T-helper 17 cell (primary cell): ENCODE measurements at places on chromosomes 4 and X.

GRCh38 chrX:68936608-68937007 lies 107.8 kb downstream of the EFNB1 start:
- DNase-seq = no peak

GRCh38 chr4:101604976-101605375 lies 185.6 kb upstream of the BANK1 start:
- no peak for DNase-seq

GRCh38 chr4:74374561-74375327 lies 9.8 kb downstream of the EREG start:
- DNase-seq = no peak

DNA sequence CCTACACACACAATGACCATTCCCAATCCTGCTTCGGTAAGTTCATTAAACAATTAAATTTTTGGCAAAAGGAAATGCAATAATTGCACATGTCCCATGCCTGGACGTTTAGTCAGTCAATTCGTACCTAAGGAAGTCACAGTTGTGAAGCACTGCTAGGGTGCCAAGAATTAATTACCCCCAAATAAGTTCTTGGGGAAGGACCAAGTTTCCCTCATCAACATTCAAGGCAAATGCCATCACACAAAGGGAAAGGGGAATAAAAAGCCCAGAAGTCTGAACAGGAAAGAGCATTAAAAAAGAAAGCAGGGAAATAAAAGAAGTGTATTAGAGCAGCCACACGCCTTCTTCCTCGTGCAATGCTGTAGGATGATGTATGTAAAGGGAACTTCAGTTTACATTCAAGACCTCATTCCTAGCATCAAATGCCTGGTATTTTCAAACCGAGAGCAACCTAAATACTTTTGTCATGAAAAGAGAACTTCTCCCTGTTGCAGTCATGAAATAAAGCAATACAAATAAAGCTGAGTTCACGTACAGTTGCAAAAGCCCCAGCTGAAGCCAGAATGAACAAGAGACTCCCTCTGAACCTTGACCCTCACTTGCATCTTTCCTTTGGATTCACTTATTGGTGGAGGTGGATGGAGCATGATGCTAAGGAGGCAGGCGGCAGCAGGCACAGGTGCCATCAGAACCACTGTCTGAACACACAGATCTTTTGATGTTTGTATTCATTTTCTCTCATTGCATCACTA lies 124.0 kb upstream of the PPARGC1A start:
- no peak for DNase-seq

DNA sequence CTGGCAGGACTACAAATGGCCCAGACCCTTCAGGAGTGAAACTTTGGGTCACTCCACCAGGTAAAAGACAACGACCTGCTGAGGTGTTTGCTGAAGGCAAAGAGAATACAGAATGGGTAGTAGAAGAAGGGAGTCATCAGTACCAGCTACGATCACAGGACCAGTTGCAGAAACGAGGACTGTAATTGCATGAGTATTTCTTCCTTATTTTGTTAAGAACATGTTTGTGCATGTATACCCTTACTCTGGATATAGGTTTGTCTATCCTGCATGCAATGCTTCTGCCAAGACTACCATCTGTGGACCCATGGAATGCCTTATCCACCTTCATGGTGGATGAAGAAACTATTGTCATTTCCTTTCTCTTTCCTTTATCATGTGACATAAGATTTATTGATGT lies 48.1 kb upstream of the BCLAF3 start:
- no peak for DNase-seq

DNA sequence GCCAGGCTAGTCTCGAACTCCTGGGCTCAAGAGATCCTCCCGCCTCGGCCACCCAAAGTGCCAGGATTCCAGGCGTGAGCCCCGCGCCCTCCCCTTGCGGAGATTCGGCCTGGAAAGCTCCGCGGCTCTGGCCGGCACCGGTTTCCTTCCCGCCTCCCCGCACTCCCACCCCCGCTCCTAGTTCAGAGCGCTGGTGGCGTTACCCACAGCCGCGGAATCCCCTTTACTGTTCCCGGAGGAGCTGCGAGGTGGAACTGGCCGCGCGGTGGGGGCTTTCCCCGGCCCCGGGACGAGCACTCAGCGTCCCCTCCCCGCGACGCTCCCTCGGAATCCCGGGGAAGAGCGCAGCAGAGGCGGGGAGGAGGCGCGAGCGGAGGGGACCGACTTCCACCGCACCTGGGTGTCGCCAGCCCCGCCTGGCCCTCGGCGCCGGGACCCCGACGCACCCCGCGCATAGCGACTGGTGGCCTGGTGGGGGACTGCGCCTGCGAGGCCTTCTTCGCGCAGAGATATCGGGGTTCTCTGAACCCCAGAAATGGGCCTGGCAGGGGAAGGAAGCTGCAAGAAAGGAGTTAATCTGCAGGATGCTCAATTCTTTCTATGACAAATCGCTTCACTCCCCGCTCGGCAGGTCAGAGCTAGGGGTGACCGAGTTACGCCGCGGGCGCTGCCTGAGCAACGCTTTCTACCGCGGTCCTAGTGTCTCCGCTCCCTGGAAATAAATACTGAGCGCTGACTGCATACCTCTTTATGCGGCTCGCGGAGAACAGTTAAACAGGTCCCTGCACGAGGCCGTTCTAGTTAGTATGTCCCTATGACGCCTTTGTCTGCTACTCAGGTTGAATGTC lies 14.6 kb upstream of the SLC25A4 start:
- no peak for DNase-seq

DNA sequence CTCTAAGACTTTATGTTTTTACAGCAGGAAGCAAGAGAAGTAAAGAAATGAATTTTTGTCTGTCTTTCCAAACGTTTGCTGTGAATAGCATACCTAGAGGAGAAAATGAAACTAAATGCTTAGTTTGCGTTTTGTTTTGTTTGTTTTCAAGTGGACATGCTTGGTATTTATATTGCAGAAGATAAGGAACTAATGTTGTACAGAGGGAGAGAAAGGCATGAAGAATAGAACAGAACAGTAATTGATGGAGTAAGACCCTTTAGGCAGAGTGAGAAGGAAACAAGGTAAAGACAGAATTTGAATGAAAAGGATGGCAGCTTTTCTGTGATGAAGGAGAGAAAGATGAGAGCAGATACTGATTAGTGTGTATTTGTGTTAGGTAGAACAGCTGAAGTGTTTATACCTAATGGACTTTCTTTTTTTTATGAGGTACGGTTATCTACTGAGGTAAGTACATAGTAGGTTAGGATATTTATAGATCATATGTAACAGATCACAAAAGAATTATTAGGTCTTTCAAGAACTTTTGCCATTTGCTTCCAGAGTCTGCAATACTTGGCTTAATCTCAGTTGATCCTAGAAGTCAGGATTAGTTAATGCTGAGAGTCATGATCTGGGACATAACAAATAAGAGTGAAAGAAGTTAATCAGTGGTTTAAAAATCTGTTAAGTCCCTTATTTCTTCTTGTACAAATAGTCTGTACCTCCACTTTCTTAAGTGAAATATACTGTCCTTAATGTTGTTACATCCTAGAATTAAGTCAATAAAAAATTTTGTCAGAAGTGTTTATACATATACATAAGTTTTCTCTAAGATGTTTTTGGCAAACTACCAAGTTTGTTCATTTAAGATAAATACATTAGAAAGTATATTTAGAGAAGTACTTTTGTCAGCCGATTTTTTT lies 36.8 kb downstream of the FABP2 start:
- no peak for DNase-seq

- DNase-seq = no peak
Measured at GRCh38 chrX:149262086-149262485, 243.0 kb downstream of the IDS start.

GRCh38 chr4:185774845-185775680 lies 36.9 kb downstream of the SORBS2 start:
- DNase-seq = no peak

GRCh38 chr4:100016191-100016590 lies 66.1 kb upstream of the H2AZ1 start:
- no peak for DNase-seq
